ENCODE measurements at places on chromosomes 5 and 9. TPM values are rescaled to one million over a fixed set of nuclear protein-coding genes. Genes with fewer than 3 reads are reported as not detected.

The PCDHA1 gene
- not detected for total RNA-seq

The ZBED3 gene
- total RNA-seq = 0.65 TPM

The SPINK6 gene
- total RNA-seq = not detected

The PCDHB12 gene
- 0.72 TPM for total RNA-seq

The PCDHB7 gene
- 0.16 TPM for total RNA-seq

The TRIM41 gene
- total RNA-seq = 8.7 TPM

The SPATA6L gene
- 0.16 TPM for total RNA-seq

The ELAVL2 gene
- not detected for total RNA-seq

The MYO10 gene
- total RNA-seq = 24.9 TPM

The IL7R gene
- total RNA-seq = 4.2 TPM

The ZCCHC9 gene
- 9.9 TPM for total RNA-seq

The OR2K2 gene
- not detected for total RNA-seq

The CARTPT gene
- not detected for total RNA-seq

The CXCL14 gene
- total RNA-seq = not detected

The SLC25A48 gene
- total RNA-seq = not detected

The CCNI2 gene
- total RNA-seq = not detected

The ADRA1B gene
- 5.2 TPM for total RNA-seq

The PCDHA11 gene
- not detected for total RNA-seq

The NR5A1 gene
- total RNA-seq = not detected

The TMC1 gene
- not detected for total RNA-seq

The PCDHGB4 gene
- total RNA-seq = 16.8 TPM

The MRRF gene
- total RNA-seq = 16.7 TPM

The MARVELD2 gene
- total RNA-seq = 0.32 TPM

The SAXO1 gene
- not detected for total RNA-seq

The BTNL9 gene
- total RNA-seq = not detected

The ZNF483 gene
- 0.18 TPM for total RNA-seq

The LCN9 gene
- not detected for total RNA-seq

The PCDHGA6 gene
- total RNA-seq = 1.1 TPM

The LCN10 gene
- total RNA-seq = not detected

The LIFR gene
- total RNA-seq = 38.2 TPM

The DRD1 gene
- total RNA-seq = not detected

The FGF10 gene
- 0.32 TPM for total RNA-seq

The RPL37 gene
- 62.5 TPM for total RNA-seq

The NSG2 gene
- not detected for total RNA-seq

The PITX1 gene
- total RNA-seq = not detected

The GFPT2 gene
- total RNA-seq = 57.0 TPM

The BARHL1 gene
- total RNA-seq = not detected

The EGFLAM gene
- total RNA-seq = 1.6 TPM

The MARCOL gene
- total RNA-seq = not detected

The FOXD4L4 gene
- 0.97 TPM for total RNA-seq

The PROP1 gene
- total RNA-seq = not detected

The ENG gene
- 620 TPM for total RNA-seq

The LCN2 gene
- not detected for total RNA-seq

The GABRA6 gene
- total RNA-seq = not detected

The JAKMIP2 gene
- not detected for total RNA-seq

The TNFSF15 gene
- 0.16 TPM for total RNA-seq

Data from cardiac atrium fibroblast (primary cell).